ENCODE measurements at places on chromosomes 1 and 21. TPM values are rescaled to one million over a fixed set of nuclear protein-coding genes. Genes with fewer than 3 reads are reported as not detected.

- H3K4me3 ChIP-seq = no peak overlapping the region
- H3K27ac ChIP-seq = peak overlapping the region; percentile 90
- no peaks in the 10 kb centered on the region for H3K27me3 ChIP-seq
- H3K36me3 ChIP-seq = no peaks in the 10 kb centered on the region
These were observed 7.6 kb downstream of the EFHD2 start for GRCh38 chr1:15417059-15417934.

DNA sequence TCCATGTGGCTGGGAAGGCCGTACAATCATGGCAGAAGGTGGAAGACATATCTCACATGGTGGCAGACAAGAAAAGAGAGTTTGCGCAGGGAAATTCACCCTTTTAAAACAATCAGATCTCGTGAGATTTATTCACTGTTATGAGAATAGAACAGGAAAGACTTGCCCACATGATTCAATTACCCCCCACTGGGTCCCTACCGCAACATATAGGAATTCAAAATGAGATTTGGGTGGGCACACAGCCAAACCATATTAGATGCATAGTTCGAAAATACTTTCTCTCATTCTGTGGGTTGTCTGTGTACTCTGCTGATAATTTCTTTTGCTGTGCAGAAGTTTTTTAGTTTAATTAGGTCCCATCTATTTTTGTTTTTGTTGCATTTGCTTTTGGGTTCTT is 990.3 kb downstream of the PLA2G4A start:
- DNase-seq = no peak
- no peak overlapping the region for H3K4me3 ChIP-seq
- H3K27me3 ChIP-seq = no peaks in the 10 kb centered on the region
- H3K36me3 ChIP-seq = no peaks in the 10 kb centered on the region
- no peak overlapping the region for H3K27ac ChIP-seq
- no peaks in the 10 kb centered on the region for H3K4me1 ChIP-seq

- H3K4me3 ChIP-seq = no peak overlapping the region
- peaks cover 13% of the 10 kb centered on the region for H3K4me1 ChIP-seq
- no peaks in the 10 kb centered on the region for H3K36me3 ChIP-seq
- H3K27me3 ChIP-seq = no peaks in the 10 kb centered on the region
- no peak overlapping the region for H3K27ac ChIP-seq
These were observed 39.5 kb upstream of the TNFRSF1B start for GRCh38 chr1:12127206-12127810.

DNA sequence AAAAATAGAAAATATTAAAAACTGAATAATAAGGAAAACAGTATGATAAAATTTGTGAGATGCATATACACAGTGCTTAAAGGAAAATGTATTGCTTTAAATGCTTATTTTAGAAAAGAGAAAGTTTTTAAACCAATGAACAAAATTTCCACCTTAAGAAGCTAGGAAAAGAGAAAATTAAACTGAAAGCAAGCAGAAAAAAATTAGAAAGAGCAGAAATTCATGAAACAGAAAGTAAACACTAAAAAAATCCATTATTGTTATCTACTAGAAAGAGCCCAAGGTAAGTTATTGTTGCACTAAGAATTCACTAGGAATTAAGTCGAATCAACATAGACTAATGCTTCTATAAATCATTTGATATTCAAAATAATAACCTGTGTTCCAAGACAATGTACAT is 67.7 kb downstream of the PIK3R3 start:
- H3K27me3 ChIP-seq = no peaks in the 10 kb centered on the region
- no peak for DNase-seq
- no peak overlapping the region for H3K4me3 ChIP-seq
- H3K4me1 ChIP-seq = peaks cover 8% of the 10 kb centered on the region
- no peak overlapping the region for H3K27ac ChIP-seq

DNA sequence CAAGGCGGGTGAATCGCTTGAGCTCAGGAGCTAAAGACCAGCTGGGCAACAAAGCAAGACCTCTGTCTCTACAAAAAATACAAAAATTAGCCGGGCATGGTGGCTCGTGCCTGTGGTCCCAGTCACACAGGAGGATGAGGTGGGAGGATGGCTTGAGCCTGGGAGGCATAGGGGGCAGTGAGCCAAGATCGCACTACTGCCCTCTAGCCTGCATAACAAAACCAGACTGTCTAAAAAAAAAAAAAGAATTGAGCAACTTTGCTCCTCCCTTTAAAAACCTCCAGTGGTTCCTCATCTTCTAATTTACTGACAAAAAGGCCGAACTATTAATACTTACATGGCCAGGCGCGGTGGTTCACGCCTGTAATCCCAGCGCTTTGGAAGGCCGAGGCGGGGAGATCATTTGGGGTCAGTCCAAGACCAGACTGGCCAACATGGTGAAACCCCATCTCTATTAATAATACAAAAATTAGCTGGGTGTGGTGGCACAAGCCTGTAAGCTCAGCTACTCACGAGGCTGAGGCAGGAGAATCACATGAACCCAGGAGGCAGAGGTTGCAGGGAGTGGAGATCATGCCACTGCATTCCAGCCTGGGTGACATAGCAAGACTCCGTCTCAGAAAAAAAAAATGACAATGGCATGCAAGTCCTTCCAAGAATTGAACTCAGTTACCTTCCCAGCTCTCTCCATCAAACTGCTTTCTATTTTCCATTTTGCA is 4.4 kb downstream of the ACBD3 start:
- no peaks in the 10 kb centered on the region for H3K27me3 ChIP-seq
- H3K36me3 ChIP-seq = no peaks in the 10 kb centered on the region
- H3K4me1 ChIP-seq = peaks cover 50% of the 10 kb centered on the region
- DNase-seq = peak; percentile 72
- peak overlapping the region; percentile 28 for H3K27ac ChIP-seq

DNA sequence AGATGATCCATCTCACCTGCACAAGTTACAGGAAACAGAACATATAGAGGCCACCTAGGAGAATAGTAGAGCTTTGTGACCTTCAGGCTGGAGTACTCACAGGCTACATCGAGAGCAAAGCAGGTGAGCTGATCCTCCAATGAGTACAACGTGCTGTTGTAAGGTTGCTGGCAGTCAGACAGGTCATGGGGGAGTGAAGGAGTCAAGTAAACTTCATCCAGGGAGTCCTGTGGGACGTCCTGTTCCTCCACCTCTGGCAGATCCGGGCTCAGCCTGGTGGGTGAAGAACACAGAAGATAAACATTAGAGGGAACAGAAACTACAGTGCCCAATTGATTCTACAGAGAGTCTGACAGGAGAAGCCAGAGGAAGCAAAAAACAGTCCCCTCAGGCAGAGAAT is 62.5 kb downstream of the PRKAB2 start:
- no peaks in the 10 kb centered on the region for H3K4me1 ChIP-seq
- no peak overlapping the region for H3K4me3 ChIP-seq
- no peak overlapping the region for H3K27ac ChIP-seq

GRCh38 chr1:152020849-152021248 is 16.0 kb downstream of the S100A11 start:
- no peak overlapping the region for H3K4me3 ChIP-seq
- no peaks in the 10 kb centered on the region for H3K27me3 ChIP-seq
- no peaks in the 10 kb centered on the region for H3K36me3 ChIP-seq
- no peaks in the 10 kb centered on the region for H3K4me1 ChIP-seq
- DNase-seq = no peak

DNA sequence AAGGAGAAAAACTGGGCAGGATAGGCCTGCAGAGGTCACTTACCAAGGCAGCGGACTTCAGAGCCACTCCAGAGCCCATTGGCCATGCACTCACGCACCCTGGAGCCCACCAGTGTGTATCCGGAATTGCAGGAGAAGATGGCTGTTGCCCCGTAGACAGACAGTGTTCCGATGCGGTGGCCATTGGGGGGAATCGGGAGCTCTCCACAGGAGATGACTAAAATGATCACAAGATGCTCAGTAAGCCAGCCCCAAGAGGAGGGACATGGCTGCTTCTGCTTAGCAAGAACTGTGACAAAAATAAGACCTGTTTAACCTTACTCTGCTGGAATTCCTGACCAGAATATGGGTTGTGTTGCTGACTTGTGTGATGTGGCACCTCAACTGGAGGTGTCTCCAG is 96.9 kb downstream of the ZSCAN20 start:
- no peaks in the 10 kb centered on the region for H3K27me3 ChIP-seq
- no peaks in the 10 kb centered on the region for H3K4me1 ChIP-seq
- H3K36me3 ChIP-seq = no peaks in the 10 kb centered on the region
- no peak overlapping the region for H3K4me3 ChIP-seq
- H3K27ac ChIP-seq = no peak overlapping the region

DNA sequence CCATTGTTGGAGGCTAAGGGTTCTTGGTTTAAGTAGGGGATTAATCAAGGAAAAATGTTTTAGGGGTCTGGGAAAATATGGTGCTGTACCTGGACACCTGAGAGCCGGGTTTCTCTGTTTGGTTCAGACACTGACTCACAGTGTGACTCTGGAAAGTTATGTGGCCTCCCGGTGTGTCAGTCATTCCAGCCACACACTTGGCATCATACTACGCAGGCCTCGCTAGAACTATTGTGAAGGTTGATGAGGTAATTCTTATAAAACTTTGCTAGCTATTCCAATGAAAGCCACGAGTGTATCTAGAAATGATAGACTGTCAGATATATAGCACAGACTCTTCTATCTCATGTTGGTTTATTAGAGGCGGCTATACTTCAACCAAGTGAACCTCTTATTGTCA is 4.8 kb upstream of the CAMSAP2 start:
- no peaks in the 10 kb centered on the region for H3K36me3 ChIP-seq
- H3K4me3 ChIP-seq = no peak overlapping the region
- no peak overlapping the region for H3K27ac ChIP-seq
- peaks cover 6% of the 10 kb centered on the region for H3K4me1 ChIP-seq

DNA sequence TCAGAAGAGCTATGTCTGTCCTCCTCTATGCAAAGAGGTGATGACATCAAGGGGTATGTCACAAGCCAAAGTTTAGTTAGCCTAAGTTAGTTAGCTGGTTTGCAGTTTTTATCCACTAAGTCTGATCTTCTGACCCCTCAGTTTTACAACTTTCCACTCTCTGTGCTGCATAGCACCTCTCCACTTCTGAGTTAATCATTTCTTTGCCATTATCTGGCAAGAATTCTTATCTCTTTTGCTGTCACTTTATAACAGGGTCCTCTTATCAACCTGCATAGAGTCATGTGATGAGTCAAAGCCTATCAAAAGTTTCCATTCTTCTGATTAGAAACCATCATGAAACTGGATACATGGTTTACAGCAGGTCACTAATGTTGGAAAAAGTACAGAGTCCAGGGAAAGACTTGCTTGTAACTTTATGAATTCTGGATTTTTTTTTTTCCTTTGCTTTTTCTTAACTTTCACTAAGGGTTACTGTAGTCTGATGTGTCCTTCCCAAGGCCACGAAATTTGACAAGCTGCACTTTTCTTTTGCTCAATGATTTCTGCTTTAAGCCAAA is at the start of gene NR5A2:
Gene NR5A2 (plus strand): TSS at position 447 of the 560 bp plus-strand sequence. CDS start 138 bp downstream, outside the sequence.
- no peaks in the 10 kb centered on the region for H3K36me3 ChIP-seq
- H3K27me3 ChIP-seq = peaks cover 9% of the 10 kb centered on the region
- H3K4me1 ChIP-seq = peaks cover 15% of the 10 kb centered on the region

Gene CFAP107
- total RNA-seq = not detected

Gene CTSE
- total RNA-seq = 18.9 TPM

Gene FNDC5
- total RNA-seq = 1.8 TPM

Gene OR2T2
- not detected for total RNA-seq

Gene NHLH1
- not detected for total RNA-seq

Gene LPAR3
- 1.4 TPM for total RNA-seq

Gene DNAJC11
- total RNA-seq = 30.1 TPM

Gene TNFSF4
- 0.49 TPM for total RNA-seq

Gene EPHB2
- total RNA-seq = 24.8 TPM
